COR-L47 (cell line): ENCODE measurements at places on chromosomes 12 and 14.

DNA sequence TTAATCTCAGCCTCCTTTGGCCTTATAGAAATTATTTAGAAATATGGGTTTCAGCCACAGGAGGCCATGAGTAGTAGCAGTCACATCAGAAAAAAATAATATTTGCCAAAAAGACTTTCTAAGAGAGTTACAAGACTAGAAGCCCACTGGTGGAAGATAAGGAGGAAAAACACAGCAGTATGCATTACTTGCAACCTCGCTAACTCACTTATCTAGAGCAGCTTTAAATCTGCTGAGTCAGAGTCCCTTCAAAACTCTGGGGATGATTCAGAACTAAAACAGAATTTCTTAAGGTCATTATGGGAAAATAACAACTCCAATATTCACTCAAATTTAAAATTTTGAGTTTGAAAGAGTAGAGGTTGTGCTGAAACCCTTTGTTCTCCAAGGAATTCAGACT lies 6.2 kb downstream of the OR4K17 start:
- DNase-seq, result no peak

- DNase-seq, result no peak
Measured at GRCh38 chr12:44428825-44429224, 447.3 kb downstream of the NELL2 start.

DNA sequence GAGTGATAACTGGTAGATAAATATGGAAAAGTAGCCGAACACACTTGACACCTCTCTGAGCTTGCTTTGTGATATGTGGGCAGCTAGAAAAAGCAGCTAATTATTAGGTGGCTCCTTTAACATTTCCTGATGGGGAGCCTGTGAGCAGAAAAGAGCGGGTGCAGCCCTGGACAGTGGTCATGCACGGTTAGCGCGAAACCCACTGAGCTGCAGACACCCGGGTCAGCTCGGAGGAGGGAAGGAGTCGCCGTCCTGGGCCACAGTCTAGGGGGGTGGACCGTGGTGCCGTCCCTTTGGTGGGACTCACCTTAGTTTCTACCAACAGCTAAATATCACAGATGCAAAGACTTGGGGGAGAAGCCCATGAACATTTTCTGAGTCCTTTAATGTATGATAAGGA lies 6.6 kb downstream of the COA8 start:
- DNase-seq, result peak; percentile 67

DNA sequence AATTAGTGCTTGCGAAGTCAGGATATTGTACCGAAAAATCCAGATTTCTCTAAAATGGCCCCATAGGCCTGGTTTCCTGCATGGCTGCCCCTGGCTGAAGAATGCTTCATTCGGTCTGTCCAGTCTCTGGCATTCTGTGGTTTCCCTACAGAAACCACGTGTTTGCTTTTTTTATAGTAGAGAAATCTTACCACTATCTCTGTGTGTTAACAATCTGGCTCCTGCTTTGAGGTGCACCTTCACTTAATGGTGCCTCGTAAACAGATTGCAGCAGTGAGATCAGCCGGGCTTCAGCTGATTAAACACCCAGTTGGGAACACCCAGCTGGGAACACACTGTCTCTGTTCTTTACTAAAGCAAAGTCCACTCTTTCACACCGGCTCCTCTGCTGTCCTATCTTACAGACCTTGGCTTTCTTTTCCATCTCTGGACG lies 6.7 kb upstream of the DNAAF2 start:
- no peak for DNase-seq

GRCh38 chr12:109999983-110000505 lies 814 bp downstream of the ANKRD13A start:
- no peak for DNase-seq

GRCh38 chr12:122722387-122722786 lies 5.8 kb upstream of the HCAR3 start:
- DNase-seq, result no peak

DNA sequence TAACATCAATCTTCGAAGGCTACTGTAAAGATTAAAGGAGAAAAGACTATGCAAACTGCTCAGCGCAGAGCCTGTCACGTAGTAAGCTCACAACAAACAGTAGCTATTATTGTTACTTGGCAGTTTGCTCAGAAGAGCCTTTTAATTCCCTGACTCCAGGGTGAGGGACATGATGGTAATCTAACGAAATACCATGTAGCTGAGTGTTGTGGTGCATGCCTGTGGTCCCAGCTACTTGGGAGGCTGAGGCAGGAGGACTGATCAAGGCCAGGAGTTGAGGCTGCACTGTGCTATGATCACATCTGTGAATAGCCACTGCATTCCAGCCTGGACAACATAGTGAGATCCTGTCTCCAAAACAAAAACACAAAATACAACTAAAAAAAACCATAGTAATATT lies 22.8 kb downstream of the HEBP1 start:
- DNase-seq, result no peak
